ENCODE measurements at places on chromosomes 13 and 19.

DNA sequence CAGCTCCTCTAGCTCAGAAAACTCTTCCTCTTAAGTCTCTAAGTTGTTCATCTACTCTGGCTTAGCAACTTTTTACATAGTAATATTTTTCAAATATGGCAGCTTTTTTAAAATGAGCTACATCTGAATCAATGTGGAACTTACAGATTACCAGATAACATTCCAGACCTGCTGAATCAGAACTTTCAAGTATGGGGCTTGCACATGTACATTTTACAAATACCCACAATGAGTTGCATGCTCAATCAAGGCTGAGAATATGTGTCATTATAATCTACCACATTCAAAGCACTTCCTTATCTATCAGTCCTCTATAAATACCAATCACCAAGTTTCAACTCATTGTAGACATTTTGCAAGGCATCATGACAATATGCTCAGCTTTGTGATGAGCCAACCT is 383.1 kb downstream of the FGF14 start:
- peak; percentile 20 for DNase-seq

GRCh38 chr19:5990289-5990797 is 12.4 kb upstream of the RANBP3 start:
- DNase-seq = no peak

- DNase-seq = no peak
Observed at GRCh38 chr19:22620401-22620800, 13.7 kb upstream of the ZNF492 start.

DNA sequence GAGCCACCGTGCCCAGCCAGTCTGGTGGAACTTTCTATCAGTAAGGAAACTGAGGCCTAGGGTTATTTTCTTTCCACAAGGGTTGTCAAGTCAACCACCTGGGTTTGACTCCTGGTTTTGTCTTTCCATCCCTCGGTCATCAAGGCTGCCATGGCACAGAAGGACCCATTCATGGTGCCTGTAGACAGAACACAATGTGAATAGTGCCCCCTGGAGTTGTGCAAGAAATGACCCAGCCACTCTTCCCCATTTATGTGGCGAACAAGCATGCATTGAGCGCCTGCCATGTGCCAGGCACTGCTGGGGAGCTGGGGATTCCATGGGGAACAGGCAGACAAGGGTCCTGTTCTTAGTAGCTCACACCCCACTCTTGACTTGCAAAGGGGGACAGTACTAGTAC is 4.1 kb downstream of the SMARCA4 start:
- no peak for DNase-seq

DNA sequence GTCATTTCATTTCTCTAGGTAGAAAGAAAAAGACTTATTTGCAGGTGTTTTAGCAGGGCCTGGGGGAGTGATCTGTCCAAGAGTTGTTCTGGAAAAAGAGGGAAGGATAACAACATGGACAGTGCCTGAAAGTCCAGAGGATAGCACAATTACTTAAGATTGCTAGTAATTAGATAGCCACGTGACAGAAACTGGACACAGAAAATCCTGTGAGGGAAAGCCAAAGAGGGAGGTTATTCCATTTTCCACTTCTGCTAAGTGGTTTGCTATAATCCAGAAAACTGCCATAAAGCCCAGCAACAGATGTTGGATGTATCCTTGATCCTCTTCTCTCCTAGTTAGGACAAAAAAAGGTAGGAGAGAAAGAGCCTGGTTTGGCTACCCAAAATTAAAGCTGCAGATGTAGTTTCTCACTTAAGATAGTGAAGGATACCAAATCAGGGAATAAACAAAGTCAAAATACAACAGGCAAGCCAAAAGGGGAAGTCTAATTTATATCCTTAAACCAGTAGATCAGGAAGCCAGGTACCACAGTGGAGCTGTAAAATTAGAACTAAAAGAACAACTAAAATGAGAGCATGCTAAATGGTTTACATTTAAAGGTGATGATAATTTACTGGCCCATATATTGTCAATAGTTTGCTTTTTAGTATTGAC is 140.2 kb downstream of the VWA8 start:
- DNase-seq = no peak

DNA sequence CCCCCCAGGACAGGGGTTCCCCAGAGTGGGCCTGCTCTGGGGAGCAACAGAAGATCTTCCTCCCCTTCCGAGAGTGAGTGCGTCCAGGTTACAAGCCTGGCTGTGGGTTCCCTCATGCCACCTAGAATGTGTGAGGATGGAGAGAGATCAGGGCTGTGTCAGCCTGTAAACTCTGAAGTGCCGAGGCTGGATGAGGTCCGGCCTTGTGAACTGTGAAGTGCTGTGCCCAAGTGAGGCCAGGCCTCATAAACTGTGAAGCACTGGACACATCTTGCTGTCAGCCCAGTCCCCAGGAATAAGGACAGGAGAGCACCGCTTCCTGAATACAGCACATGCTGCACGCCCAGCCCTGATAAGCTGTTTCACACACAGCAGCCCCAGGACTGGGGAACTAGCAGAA is 7.6 kb downstream of the KCNN1 start:
- DNase-seq = no peak

DNA sequence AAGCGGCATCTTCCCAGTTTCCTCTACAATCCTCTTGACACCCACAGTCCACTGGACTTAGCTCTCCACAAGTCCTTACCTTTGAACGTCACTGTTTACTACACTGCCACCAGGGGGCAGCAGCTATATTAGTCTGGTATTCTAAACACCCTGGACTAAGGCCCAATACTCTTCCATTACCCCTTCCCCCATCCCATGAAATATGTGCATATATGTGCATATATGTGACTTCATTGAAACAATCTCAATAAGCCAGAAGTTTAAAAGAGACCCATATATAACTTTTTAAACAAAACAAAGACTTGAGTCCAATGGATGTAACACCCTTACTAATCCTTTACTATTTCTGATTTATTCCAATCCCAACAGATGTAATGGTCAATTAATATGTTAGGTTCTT is 15.5 kb downstream of the GGACT start:
- peak; percentile 74 for DNase-seq

DNA sequence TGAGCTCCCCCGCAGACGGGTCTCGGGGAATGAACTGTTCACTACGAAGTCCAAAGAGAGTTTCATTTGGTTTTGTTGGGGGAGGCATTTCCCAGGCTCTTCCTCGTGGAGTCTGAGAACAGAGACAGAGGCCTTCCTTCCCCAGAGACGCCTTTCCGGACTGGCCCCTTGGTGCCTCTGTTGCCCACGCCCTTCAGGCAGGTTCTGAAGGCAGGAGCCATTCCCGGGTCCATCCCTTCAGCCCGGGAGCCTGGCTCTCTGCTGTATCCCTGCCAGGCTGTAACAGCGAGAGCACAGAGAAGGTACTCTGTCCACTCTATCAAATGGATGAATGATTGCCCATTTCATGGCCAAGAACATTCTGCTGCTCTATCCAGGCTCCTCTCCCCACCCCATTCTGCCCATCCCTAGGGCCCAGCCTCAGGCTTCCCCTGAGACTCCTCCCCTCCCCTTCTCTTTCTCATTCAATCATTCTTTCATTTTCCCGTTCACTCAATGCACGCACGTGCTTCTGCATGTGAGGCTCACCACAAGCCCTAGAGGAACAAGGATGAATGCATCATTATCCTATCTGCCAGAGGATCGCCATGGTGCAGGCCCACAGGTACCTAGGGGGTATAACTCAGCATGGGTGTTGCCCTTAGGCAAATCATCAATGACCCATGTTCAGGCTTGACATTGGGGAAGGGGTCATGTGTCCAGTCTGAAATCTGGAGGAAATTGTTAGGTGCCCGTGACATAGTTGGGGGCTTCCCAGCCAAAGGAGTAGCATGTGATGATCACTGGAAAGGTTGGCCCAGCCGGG is 298.6 kb downstream of the ZNF536 start:
- DNase-seq = no peak

DNA sequence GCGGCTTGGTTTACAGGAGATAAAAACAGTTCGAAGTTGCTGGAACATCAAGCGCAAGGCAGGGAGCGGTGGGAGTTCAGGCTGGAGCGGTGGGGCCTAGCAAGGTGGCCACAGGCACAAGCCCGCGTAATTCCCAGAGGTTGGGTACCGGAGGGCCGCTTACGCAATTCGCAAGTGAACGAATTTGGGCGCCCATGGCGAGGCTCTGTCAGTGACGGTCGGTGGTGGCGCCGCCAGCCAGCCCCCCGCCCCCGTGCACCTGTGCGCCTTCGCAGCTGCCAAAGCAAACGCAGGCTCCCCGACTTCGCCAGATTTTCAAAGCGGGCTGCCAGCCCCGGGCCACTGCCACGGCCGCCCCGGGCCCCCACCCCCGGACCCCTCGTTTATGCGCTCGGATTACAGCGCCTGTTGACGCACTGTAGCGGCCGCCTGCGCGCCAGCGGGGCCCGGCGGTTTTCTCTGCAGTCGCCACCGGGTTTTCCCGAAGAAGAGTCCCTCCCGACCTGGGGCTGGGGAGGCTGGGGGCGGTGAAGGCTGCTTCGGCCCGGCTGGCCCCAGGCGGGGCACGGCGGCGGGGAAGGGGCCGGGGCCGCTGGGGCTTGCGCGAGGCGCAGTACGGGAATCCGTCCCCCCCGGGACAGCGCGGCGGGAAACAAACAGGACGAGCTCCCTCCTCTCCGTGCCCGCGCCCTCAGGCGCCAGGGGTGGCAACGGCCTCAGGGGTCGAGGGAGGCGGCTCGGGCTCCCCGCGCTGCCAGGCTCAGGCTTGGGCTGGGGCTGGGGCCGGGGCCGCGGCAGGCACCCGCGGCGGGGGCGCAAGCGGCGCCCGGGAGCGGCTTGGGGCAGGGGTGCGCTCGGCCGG is 709 bp downstream of the N4BP2L1 start:
- no peak for DNase-seq

DNA sequence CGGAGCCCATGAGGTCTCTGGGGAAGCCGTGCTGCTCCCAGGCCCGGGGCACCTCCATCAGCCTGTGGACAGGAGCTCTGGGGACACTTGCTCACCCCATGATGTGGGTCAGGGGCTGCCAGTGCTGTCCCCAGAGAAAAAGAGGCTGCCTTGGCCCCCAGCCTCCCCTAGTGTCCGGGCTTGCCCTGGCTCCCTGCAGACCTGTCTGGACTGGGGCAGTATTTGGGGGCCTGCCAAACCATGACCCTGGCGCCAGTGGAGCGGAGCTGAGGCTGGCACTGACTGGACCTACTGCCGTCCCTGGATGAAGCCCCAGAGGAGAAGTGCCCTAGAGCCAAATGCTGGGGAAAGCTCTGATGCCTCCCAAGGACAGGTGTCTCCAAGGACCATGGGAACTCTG is 30.4 kb downstream of the ELAVL1 start:
- no peak for DNase-seq

DNA sequence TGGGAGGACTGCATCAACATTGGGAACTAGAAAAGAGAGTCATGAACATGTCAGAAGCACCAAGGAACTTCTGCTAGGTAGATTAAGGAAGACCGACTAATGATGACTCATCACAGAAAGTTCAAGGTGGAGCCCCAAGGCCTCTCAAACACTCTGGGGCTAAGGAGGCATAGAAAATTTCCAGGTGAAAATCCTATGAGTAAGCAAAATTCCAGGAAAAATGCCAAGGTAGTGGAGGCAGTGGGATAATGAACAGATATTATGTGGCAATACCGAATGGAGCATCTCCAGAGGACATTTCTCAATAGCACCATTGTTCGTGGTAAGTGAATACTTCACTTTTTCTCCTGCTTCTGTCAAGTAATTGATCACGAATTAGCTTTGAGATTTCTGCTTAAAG is 336.5 kb downstream of the MZT1 start:
- DNase-seq = no peak

GRCh38 chr13:100244431-100244830 is 155.5 kb downstream of the PCCA start:
- DNase-seq = no peak

DNA sequence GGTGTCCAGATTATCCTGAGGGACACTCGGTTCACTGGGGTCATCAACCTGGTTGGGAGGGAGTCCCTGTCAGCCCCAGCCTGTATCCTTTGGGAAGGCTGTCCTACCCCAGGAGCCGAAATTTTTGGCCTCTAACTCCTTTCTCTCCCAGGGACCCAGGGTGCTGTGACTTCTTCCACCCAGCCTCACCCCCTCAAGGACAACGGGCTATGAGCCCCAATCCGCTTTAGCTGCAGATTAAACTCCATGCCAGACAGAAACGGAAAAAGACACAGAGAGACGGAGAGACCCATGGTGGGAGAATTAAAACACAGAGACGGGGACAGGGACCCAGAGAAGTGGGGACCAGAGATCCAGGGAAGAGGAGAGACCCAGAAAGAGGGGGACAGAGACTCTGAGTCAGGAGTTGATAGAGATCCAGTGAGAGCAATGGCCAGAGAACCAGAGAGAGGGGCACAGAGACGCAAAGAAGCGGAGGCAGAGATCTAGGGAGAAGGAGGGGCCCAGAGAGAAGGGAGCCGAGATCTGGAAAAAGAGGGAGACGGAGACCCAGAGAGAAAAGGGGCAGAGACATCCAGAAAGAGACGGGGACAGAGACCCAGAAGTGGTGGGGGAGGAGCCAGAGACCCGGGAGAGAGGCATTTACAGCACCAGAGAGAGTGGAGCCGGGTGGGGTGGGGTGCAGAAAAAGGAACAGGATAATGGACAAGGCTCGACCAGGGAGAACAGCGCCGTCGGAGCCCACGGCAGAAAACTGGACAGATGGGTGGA is 703 bp downstream of the SLC17A7 start:
- no peak for DNase-seq

DNA sequence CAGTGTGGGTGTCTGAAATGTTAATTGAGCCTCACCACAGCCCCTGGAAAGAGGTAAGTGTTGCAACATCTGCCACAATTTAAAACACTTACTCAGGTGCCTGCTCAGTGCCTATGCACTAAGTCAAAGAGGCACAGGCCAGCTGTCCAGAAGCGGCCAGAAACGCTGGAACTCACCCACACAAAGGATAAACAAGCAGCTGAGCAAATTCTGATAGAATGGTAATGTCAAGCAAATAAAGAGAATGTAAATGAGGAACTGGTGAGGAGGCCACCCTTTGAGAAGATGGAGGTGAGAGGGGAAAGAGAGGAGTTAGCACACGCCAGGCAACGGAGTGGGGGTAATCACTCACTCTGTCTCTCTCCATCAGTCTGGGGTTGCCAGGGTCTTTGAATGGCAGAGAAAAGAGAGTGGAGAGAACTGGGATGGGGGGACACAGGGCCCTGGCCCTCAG is 67.7 kb upstream of the SERP2 start:
- peak; percentile 50 for DNase-seq

- DNase-seq = no peak
Observed at GRCh38 chr13:99281811-99282263, 23.7 kb upstream of the GPR18 start.

GRCh38 chr19:752652-753517 is 2.0 kb downstream of the MISP start:
- peak; percentile 84 for DNase-seq

DNA sequence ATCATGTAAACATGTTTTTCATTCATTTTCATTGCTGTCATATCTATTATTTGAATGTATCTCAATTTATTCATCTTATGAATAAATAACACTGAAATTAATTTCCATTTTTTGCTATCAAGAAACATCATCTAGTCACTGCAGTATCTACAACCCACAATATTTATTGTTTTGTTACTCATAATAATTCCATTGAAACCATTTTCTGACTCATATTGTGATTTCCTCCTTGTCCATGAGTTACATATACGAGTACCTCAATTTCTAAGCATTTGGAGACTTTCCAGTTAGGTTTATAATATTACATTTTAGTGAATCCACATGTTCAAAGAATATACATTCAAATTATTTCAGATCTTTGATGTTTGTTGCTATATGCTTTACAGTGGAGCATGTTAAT is 1524.0 kb downstream of the SLITRK1 start:
- DNase-seq = peak; percentile 19

All from fibroblast of lung (primary cell).